Activated naive CD8-positive, alpha-beta T cell treated with anti-CD3 and anti-CD28 coated beads, Interleukin-2, amount 50 U/mL, for 16 hours (primary cell): ENCODE measurements at places on chromosomes 4 and X.

- DNase-seq: no peak
Measured at GRCh38 chr4:155403886-155404285, 27.1 kb upstream of the MAP9 start.

DNA sequence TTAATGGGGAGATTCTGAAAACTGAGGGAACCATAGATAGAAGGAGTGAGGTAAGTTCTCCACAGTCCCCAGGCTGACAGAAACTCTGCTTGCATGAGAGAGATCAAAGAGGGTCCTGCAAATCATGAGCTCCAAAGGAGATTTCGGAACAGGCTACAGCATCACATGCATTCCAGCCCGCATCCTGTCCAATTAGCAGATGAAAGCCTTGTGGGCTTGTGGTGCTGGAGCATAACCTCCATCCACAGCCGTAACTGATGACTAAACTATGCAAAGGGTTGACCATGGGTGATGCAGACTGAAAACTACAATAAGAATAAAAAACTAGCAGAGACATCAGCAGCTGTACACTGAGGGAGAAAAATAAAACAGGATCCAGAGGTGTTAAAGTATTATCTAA, 654.5 kb downstream of the TLL1 start:
- DNase-seq: no peak

- DNase-seq: no peak
Measured at GRCh38 chr4:66885501-66886165, 659.7 kb downstream of the CENPC start.

DNA sequence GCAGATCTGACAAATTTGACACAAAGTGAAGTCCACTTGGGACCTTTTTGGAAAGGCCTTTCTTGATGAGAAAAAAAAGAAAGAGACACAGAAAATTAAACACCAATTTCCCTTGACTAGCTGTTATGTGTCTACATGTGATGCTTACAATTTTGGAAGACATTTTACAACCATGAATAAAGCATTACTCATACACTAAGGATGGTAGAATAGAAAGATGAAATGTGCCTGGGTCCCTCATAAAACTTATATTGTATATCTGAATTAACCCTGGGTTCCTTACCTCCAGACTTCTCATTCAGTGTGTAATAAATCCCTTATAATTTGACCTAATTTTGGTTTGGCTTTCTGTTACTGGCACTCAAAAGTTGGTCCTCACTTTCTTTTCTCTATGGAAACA, 16.5 kb upstream of the GRIA3 start:
- no peak for DNase-seq

GRCh38 chr4:169143335-169143734, 127.4 kb downstream of the SH3RF1 start:
- DNase-seq: no peak

DNA sequence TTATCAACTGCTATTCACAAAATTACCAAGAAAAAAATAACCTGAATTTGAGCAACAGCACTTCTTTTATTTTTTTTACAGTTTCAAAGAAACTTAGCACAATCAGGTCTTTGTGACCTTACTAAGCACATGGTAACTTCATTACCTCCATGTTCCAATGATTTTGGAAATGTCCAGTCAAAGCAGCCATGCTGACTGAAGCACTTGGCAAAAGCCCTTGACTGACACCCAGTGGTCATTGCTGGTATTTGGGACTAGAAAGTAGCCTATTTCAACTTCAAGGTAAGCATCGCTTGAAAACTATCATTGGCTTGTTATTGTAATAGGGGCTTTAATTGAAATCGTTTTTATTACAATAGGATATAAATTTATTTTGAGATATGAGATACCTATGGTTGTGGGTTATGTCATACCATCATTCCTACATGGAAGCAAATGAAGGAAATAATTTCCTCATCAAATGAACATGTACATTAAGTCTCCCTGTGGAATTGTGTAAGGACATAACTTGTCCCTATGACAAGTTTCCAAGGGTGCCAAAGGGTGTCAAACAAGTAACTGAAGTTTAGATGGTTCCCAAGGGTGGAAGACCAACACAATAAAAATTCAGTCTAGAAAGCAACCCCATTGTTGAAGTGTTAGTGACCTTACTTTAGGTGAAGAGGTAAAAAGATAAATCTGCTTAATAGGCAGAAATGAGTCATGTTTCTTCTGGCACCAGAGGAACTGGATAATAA, 15.2 kb upstream of the ANXA10 start:
- no peak for DNase-seq

GRCh38 chr4:157994863-157995262, 178.0 kb downstream of the GASK1B start:
- no peak for DNase-seq

DNA sequence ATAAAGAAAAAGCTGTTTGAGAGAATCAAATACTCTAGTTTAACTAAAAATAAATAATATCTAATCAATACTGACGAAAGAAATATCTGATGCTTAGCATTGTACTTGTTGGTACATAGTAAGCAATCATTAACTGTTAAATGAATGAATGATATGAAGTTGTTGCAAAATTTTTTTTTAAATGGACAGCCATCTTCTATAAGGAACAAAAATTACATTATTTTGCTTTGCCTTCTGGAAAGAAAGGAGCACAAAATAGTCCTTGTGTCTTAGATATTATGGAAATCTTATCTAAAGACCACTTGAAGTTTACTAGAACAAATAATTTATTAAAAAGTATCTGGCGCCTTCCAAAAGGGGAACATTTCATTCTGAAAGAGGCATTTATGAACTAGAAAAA, 4.5 kb downstream of the NFKB1 start:
- no peak for DNase-seq

DNA sequence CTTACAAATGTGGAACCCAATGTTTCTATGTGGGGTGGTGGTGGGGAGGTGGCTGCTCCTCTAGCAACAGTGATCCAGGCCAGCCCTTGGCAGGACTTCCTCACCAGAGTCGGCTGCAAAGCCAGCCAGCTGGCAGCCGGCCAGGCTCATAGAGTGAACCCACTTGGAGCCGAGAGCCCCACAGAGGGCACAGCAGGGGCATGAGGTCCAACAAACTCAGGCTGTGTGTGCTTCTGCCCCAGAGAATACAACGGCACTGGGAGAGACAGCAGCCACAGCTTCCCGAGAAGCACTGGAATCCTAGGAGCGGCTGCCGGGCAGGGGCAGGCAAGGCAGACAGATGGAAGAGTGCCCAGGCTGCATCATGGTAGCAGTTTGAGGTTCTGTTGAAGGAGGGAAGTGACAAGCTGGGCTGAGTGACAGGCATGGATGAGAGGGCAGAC, 23.5 kb upstream of the SOWAHD start:
- no peak for DNase-seq

DNA sequence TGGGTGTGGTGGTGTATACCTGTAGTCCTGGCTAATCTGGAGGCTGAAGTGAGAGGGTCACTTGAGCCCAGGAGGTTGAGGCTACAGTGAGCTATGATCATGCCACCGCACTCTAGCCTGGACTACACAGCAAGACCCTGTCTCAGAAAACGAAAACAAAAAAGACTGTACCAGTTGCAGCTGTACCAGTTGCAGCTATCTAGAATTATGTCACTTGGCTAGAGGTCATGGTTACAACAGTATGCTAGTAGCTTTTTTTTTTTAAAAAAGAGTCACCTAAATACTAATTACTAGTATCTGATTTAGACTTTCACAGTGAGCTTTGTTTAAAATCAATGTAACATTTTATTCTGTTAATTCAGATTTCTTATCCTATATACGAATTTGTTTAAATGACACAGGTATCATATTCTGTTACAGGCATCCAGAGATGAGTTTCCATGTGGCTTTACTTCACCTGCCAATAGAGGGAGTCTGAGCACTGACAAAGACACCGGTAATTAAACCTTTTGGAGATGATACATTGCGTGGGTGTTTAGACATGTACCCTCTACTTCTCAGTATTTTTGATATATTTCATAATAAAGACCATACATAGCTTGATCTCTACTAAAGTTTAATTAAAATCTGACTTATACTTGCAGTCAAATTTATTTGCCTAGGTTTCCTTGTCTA, 100.2 kb upstream of the IL13RA1 start:
- no peak for DNase-seq

DNA sequence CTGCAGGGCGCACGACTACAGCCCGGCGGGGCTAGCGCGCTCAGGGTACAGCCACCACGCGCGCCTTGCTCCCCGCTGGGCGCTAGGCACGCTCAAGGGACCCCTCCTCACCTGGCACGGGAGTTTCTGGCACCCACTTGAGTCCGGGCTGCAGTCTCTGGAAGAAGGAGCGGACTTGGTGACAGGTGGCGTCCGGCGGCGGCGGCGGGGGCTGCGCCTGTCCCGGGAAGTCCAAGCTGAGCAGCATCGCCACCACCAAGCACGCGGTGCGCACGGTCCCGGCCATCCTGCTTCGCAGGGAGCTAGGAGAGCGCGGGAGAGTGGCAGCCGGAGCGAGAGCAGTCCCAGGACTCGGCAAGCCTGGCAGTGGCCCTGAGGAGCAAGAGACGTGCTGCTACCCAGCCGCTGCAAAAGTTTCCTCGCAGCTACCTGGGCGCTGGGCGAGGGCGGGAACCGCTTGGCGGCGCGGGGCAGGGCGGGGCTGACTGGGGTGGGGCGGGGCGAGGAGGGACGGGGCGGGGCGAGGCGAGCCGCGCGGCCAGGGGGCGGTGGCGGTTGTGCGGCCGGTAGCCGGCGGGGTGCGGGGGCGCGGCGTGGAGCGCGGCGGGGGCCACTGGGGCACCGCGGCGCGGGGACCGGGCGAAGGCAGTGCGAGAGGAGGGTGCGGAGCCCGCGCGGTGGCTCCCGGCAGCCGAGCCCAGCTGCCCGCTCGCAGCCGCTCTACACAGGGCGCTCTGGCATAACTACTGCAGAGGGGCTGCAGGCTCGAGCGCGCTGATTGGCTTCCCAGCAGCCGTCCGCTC, at the start of gene GPC3:
Gene GPC3, minus strand, starts transcription at position 431 of the 803 bp plus-strand sequence.
- DNase-seq: no peak

DNA sequence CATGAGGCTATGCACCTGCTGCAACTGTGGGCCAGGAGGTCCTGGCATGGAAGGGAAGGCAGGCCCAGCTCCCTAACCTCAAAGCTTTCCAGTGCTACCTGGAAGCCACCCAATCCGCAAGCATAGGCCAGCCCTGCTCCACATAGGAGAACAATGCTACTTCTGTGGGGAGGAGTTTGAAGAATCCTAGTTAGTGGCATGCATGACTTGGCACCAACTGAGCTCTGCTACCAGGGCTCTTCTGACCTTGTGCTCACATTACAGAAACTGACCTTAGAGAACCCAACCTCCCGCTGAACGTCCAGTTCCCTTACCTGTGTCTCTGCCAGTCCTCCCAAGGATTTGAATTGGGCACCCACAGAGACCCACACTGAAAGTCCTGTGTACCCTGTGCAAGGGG, 58.8 kb downstream of the USP46 start:
- DNase-seq: no peak

- no peak for DNase-seq
Measured at GRCh38 chr4:24774452-24774851, 20.9 kb upstream of the SOD3 start.

DNA sequence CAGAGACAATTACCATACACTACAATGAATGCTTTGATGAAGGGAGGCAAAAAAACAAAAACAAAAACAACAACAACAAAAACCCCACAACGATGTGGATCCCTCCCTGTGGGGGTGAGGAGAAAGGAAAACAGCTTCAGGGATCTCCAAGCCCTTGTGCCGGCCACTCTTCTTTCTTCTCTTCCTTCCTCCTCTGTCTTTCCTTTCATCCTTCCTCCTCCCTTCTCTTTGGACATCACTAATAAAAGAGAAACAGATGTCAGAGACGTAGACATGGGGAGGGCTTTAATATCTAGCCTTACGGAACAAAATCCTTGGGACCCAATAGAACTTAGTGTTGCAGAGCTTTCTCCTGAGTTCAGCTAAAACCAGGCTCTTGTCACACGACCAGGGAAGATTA, 18.8 kb upstream of the STX18 start:
- no peak for DNase-seq

GRCh38 chr4:1384675-1385372, 21.4 kb downstream of the NKX1-1 start:
- no peak for DNase-seq

DNA sequence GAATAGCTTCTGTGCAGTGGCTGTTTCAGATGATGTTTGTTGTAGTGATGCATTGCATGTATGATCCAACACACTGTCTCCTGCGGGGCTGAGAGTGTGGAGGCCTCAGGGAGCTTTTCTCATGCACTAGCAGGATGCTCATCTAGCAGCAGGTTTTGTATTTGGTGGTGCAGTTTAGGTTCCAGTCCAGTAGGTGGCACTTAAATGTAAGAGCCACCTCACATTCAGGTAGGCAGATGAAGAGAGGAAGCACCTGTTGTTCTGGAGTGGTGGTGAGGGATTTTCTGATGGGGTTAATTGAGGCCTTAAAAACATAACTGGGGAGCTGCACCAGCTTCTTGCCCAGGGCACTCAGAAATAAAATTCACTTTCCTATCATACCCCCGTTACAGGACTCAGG, 300.9 kb downstream of the SPIN4 start:
- no peak for DNase-seq

GRCh38 chr4:10186228-10187214, 69.9 kb upstream of the WDR1 start:
- no peak for DNase-seq

DNA sequence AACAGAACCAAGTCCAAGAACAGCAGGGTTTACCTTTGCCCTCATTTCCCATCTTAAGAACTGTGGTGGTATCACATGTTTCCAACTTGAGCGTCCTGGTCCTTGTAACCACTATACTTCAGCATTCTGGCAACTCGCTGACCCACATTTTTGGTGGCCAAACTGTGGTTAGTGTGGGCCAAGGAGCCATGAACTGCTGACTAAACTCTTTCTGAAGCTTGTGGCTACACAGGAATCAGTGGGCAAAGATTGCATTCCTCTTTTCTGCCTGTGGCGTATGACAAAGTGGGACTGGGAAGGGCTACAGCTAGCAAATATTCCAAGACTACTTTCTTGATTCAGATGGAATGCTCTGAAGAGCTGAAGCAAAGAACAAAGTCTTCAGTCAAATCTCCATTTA, 106.3 kb upstream of the MID1 start:
- DNase-seq: no peak

GRCh38 chrX:33133320-33133719, 78.0 kb downstream of the DMD start:
- DNase-seq: no peak

GRCh38 chrX:281166-281999, at the start of gene PLCXD1:
PLCXD1 (plus strand) TSS chrX:281381; CDS start chrX:284188, 2,807 bp downstream.
- no peak for DNase-seq
